ENCODE measurements at places on chromosomes 7 and 10.

DNA sequence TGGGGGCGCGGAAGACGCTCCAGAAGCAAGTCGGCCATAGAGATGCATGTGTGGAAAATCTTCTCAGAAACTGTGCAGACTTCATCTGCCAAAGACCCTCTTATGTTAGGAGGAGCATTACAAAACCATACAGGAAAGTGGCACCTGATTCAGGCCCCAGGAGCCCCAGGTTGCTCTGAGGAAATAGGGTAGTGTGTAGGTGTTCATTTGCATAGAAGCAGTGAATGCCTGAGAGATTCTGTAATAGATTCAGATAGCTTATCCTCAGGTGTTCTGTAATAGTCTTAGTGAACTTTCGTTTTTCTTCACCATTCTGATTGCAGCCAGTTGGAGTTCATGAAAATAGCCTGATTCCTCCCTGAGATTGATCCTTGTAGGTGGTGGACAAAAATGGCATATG, 106.4 kb upstream of the GJD4 start:
- no peak for DNase-seq

DNA sequence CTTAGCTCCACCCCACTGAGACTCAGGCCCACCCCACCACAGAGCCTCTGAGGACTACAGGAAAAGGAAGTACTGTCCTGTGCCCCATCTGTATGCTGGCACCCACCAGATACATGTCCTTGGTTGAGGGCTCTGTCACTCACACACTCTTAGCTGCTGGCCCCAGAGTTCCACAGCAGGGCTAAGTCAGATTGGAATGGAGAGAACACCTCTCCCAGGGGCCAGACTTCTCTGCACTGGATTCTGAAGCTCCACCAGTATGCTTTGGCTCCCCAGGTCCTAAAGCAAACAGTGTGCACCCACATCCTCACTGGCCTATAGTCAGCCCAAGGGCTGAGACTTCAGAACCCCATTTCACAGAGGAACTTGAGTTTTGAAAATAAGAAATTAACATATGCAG, 103.2 kb upstream of the PPP2R2D start:
- DNase-seq, result no peak

DNA sequence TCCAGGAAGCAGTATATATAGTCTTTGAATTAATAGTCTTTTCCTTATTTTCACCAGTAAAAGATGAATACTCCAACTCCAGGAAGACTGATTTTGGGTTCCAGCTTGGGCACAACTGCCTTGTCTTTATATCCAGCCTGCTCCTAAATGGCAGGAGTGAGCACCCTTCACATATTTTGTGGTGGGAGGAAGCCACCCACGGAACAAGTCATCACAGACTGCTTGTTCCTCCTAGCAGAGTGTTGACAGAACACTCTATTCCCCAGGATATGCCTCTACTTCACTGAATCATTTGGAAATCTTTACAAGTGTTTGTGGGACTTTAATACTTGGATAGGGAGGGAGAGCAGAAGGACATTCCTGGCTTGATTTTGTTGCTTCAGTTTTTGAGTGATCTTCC, 31.7 kb downstream of the ITPRID1 start:
- no peak for DNase-seq

- no peak for DNase-seq
These were observed 11.9 kb upstream of the PLEKHA1 start for GRCh38 chr10:122362621-122363020.

- DNase-seq, result no peak
These were observed 120.9 kb downstream of the BUB3 start for GRCh38 chr10:123275136-123275564.

GRCh38 chr10:86727470-86727869, 28.9 kb upstream of the BMPR1A start:
- DNase-seq, result no peak

DNA sequence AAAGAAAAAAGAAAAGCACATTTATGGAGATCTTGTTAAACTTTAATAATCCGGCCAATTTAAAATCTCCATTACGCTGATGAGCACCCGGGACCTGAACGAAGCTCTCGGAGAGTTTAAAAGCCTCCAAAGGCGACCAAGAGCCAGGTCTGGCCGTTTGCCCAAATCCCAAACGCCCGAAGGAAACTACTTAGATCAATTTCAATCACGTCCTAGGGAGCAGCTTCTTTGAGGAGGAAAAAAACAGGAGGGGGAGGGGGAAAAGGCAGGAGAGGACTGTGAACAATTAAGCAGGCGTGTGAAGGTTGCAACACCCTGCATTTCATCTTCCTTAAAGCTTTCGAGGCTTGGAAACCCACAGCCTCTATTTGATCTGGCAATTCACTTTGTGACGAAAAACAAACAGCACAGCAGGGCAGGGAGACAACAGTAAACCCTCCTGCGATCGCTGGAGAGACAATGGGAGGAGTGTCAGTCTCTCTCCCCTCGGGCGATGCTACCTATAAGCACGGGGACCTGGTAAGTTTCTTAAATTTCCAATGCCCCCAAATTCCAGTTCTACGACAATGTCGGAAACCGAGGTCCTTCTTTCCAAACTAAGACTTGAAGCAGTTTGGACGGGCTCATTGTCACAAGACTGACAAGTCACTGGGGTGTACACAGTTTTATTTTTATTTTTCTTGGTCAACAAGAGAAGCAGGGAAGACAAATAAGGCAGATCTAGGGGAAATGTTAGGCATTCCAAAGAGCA, 1.2 kb downstream of the KLF6 start:
- DNase-seq, result peak; percentile 76

GRCh38 chr7:25537662-25538375, 309.5 kb upstream of the NPVF start:
- DNase-seq, result no peak

DNA sequence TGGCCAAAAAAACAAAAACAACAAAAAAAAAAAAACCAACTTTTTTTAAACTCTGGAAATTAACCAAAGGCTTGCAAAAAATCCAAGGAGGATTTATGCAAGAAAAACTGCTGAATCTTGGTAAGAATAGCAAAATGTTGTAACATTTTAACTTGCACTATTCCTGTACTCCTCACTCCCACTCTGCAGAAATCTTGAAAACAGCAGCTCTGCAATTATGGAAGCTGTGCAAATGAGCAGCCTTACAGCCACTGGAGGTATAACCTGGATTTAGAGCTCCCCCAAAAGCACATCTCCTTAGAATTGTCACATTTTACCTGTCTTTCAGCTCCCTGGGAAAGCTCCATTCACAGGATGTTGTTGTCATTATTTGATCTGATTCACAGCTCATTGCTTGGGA, 41.8 kb upstream of the LRGUK start:
- DNase-seq, result no peak

GRCh38 chr10:12800302-12800701, 201.2 kb downstream of the CCDC3 start:
- DNase-seq, result no peak

DNA sequence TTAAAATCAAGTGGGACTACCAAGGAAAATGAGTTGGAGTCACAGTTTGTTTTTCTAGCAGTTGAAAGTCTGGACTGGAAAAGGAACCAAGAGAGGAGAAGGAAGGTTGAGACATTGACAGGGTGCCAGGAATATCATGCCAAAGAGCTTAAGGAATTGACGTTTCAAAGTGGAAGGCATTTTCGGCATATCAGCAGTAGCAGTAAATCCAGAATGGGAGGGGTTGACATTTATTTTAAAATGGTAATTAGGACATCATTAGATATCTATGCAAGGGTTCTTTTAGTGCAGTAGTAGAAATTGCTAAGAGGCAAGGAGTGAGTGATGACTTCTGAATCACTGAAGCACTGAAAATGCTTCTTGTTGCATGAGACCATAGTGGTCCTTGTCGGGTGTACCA, 335.9 kb upstream of the PLXDC2 start:
- DNase-seq, result no peak

Measured in hematopoietic multipotent progenitor cell treated with erythropoietin and hydrocortisone succinate and interleukin-3 and kit ligand, for 4 days (in vitro differentiated cells).